ENCODE measurements at places on chromosomes 16 and 17.

DNA sequence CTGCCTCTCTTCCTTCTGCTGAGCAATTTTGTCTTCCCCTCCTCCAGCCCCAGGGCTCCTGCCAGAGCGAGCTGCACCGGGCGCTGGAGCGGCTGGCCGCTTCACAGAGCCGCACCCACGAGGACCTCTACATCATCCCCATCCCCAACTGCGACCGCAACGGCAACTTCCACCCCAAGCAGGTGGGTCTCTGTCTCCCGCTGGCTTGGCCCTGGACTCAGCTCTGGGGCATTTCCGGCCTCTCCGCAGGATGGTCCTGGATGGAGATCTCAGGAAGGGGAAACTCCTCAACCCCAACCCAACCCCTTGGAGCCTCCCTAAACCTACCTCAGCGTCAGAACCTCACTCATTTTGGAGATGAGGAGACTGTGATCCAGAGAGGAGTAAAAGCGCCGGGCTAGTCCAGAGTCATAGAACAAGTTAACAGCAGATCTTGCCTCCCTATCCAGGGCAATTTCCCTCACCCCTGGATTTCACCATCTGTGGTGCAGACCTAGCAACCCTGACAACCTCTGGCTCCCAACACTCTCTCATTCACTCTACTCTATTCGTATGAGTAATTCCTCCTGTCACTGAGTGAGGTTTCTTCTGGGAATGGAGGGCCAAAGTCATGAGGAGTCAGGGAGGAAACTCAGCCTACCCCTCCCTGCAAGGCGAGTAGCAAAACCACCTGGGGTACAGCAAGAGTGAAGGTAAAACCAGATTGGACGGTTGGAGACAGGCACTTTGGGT lies 10.8 kb downstream of the IGFBP4 start:
- no peak for DNase-seq

DNA sequence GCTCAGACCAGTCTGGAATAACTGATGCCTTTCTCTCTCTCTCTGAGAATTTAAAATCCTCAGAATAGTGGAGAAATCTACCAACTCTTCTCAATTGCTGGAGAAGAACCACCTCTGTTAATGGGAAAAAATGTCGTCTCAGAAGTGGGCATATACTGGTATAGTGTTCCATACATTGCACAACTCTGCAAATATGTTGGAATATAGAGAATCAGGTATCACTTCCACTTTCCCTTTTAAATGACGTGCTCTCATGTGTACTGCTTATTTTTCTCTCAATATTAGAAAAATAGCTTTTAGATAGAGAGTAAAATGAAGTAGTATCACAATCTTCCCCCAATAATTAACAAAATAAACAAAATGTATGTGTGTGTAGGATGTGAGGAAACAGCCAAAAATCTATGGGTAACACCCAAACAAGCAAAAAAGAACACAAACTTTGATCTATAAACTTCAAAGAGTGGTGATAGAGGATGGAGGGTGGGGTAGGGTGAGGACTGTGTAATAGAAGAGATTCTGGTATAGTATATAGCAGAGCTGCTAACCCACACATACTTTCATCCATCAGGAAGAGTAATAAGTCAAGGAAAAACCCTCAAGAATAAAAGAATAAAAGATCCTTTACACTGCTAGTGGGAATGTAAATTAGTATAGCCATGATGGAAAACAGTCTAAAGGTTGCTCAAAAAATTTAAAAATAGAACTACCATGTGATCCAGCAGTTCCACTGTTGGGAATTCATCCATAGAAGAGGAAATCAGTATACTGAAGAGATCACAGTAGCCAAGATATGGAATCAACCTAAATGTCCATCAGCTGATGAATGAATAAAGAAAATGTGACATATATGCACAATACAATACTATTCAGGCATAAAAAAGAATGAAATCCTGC lies 46.9 kb downstream of the NFATC3 start:
- no peak for DNase-seq

GRCh38 chr17:7107012-7107754 lies 7.4 kb downstream of the ASGR2 start:
- DNase-seq, result peak; percentile 26

DNA sequence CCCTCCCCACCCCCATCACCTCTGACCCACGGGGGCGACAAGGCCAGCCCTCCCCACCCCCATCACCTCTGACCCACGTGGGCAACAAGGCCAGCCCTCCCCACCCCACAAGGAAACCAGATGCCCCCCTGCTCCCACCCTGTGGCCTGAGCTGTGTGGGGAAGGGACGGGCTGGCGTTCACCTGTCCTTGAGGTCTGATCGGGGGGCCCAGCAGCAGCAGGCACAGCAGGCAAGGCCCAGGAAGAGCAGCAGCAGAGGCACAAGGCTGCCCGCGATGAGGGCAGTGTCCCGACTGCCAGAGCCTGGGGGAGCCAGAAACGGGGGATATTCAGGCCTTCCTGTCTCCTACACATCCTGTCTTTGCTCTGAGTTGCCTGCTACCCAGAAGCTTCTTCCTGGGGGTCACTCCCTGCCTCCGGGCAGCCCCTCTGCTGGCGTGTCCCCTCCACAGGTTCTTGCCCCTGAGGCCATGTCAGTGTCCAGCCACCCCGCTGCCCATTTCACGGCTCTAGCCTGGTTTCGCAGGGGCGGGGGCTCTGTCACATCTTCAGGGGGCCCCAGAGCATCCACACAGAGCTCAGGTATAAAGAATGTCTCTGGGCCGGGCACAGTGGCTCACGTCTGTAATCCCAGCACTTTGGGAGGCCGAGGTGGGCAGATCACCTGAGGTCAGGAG lies 6.8 kb downstream of the SCARF1 start:
- DNase-seq, result no peak

DNA sequence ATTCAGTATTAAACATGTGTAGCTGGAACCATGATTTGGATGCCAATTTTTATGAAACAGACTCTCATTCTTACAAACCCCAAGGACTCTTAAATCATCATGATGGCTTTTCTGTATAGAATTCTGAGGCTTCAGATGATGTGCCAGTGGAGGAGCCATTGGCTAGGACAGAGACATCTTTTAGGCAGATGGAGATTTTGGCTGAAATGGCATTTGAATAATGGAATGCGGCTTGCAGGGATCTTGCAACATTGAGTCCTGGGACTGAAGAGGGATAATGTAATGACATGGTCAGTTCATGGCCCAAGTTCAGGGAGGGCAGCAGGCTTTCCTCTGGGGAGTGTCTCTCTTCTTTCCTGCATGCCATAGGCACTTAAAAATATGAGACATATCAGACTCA lies 172.4 kb downstream of the ABCA8 start:
- no peak for DNase-seq

- DNase-seq, result no peak
These were observed 13.3 kb downstream of the CRISPLD2 start for GRCh38 chr16:84833144-84833500.

DNA sequence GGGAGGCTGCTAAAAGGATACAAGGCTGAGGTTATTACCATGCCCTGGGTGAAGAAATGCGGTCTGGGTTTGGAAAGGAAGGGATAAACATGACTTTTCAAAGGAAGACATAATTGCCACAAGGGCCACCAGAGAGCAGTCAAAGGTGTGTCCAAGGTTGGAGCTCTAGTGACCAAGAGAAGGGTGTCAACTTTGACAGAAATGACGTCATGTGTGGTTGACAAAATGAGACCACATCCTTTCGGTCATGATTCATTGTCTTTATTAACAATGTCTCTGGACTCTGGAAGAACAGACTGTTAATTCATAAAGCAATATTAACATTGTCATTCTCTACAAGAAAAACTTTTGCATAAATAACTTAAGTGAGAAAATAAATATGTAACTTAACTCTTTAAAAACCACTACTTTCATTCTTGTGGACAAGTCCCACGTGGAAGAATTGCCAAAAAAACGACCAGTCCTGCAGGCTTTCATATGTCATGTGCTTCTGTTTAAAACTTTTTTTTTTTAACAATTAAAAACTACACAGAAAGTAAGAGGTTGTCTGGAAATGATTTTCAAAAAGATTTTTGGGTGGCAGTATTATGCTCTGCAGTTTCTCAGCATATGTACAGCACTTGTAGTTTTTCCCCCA lies 5.0 kb downstream of the SOST start:
- no peak for DNase-seq

- DNase-seq, result no peak
These were observed 13.1 kb downstream of the KIAA0513 start for GRCh38 chr16:85040685-85041084.

- no peak for DNase-seq
These were observed 4.5 kb downstream of the TBX4 start for GRCh38 chr17:61456688-61457225.

- peak; percentile 49 for DNase-seq
These were observed 13.0 kb downstream of the NKD1 start for GRCh38 chr16:50560903-50561863.

- DNase-seq, result peak; percentile 43
These were observed 40.5 kb downstream of the CMIP start for GRCh38 chr16:81484908-81485624.

DNA sequence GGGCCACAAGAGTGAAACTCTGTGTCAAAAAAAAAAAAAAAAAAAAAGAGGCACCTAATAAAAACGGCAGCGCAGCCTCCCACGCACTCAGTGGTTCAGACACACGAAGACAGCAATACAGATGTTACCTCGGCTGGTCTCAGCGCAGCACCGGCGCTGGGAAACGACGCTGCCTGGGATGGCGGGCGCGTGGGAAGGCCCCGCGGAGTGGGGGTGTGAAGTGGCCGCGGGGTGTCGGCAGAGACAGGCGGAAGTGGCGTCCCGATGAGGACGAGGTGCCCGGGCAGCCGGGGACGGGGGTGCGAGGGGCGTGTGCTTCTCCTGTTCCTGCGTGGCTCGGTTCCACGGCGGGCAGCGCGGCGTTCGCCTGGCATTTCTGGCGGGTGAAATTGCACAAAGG lies 179.4 kb downstream of the BANP start:
- no peak for DNase-seq

DNA sequence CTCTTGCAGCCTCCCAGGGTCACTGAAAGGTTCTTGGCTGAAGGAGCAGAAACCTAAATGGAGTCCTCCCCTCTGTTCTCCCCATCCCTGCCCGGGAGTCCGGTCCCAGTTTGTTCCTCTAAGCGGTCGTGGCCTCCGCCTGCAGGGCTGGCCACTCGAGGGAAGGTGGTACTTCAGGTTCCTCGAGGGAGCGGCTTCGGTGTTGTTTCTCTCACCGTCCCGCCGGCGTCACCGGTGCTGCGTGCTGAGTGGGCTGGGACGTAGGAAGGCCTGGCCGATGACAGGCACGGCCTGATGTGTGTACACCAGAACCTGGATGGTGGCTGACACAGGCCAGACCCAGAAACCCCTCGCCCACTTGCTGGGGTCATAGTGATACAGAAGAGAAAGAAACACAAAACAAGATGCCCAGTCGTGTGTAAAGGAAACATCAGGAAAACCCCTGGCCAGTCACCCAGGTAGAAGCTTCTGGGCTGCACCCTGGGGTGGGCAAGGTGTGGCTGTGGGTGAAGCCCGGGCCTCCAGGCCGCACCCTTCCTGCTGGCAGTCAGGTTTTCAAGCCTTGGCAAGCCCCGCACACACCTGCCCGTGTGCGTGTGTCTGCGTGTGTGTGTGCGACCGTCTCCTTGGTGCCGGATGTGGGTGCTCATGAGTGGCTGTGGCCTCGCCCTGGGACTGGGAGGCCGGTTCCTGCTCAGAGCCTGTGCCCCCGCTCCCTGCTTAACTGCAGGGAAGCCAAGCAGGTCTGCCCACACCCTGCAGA lies 52.0 kb downstream of the BAIAP2 start:
- no peak for DNase-seq

- DNase-seq, result peak; percentile 79
These were observed 19.2 kb downstream of the ST3GAL2 start for GRCh38 chr16:70419384-70420327.
